NCI-H82 (cell line): ENCODE measurements at places on chromosomes 13 and 19.
A peak's percentile ranks its signal among the peaks of the same experiment; 100 is the strongest.

DNA sequence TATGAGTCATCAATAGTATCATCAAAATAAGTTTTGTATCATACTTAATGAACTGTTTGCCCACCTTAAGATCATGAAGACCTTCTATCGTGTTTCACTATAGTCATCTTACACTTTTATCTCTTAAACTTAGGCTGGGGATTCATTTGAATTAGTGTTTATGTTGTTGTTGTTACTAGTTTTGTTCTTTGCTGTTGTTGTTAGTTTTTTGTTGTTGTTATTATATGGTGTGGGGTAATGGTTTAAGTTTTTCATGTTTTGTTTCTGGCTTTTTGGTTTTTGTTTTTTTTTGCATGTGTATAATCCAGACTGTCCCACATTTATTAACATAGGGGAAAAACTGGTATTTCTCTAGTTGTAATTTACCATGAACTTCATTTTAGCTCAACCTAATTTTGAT lies 965.1 kb upstream of the MIR17HG start:
- DNase-seq = no peak

DNA sequence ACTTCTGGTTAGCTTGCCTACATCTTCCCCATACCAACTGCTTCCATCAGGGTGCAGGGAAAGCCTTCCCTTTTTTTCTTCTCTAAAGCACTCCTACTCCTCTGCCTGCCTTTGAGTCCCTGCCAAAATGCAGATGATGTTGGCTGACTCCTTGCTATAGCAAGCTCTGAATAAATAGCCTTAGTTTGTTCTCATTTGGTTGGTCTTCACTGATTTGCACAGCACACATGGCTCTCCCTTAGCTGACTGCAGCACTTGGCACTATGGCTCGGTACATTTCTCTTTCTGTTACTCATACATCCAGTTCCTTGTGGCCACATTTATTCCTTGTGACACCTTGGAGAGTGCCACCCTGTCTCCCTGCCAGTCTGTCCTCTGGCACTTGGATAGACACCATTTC lies 249.8 kb downstream of the DCLK1 start:
- no peak for DNase-seq

DNA sequence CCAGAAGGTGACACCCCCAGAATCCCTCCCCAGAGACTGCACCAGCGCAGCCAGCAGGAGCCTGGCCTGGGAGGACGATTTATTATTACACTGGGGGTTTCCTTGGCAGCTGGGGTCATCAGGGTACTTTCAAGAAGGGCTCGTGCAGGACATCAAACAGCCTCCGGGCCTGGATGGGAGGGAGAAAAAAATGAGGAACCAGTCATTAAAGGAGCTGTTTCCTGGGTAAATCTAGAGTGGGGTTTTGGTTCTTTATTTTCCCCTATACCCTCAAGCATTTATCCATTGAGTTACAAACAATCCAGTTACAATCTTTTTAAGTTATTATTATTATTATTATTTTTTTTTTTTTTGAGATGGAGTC lies 3.1 kb downstream of the POLR1G start:
- DNase-seq = no peak

- DNase-seq = no peak
Observed at GRCh38 chr13:72180253-72180952, 313.4 kb upstream of the DACH1 start.

- DNase-seq = peak; percentile 23
Observed at GRCh38 chr19:45455707-45456499, 11.9 kb upstream of the FOSB start.

- DNase-seq = no peak
Observed at GRCh38 chr13:44312834-44313551, 60.6 kb upstream of the SERP2 start.

DNA sequence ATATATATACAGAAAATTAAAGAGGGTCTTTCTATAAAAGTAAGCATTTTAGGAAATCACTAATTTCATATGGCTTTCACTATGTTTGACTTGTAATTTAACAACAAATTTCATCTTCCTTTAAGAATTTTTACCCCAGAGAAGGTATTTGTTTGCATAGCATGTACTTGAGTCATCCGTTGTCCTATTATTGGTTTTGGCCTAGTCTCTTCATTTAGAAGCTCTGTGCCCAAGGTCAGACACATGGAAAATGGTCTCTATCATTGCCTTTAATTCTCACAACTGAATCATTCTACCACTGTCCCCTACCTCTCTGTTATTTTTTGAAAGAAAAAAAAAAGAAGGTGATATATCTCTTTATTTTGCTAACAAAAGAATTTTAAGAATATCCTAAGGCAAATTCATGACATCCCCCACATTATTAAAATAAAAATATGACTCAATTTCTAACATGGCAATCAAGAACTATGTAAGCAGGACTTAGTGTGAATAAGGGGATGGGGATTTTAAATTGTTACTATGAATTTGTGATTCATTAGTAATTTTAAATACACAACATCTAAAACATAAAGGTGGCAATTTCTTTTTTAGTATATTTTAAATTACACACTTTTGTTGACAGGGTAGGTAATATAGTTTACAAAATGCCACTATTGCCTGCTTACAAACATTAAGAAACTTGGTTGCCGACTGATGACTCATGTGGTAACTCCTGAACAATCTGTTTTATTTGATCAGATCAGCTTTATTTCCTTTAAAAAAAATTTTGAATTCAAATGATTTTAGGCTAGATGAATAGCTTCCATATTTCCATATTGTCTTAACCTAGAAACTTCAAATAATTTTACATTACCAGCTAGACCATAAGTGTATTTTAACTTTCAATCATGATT lies 13.9 kb downstream of the SLITRK5 start:
- DNase-seq = no peak

GRCh38 chr19:18639706-18640243 lies 2.9 kb downstream of the KLHL26 start:
- DNase-seq = no peak

DNA sequence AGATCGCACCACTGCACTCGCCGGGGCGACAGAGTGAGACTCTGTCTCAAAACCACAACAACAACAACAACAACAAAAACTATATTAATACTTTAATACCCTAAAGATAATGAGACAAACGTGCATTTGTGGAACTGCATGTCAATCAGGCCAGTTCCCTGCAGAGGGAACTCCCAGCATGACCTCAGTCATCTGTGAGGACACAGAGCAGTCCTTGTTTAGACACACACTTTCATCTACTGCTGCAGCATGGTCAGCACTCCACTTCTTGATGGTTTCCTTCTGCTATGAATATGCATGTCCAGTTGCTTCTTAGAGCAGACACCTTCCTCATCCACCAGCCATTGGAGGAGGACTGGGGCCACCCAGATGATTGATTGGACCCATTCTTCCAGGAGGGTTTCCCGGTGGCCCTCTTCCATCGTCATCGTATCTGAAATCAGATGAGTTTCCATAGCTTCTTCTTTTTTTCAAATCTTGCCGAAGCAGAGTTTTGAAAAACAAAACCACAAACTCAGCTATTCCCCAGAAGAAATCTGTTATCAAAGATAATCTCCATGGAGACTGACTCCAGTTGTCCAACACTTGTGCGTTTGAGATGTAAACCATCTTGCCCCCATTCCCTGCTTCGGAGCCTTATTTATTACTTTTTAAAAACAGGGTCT lies 26.5 kb downstream of the ZNF607 start:
- DNase-seq = no peak

GRCh38 chr13:51453207-51453958 lies 547 bp upstream of the INTS6 start:
- DNase-seq = peak; percentile 94

GRCh38 chr19:14089412-14089661 lies 1.2 kb downstream of the SAMD1 start:
- peak; percentile 56 for DNase-seq

GRCh38 chr13:85019121-85019520 lies 780.1 kb downstream of the SLITRK6 start:
- no peak for DNase-seq

DNA sequence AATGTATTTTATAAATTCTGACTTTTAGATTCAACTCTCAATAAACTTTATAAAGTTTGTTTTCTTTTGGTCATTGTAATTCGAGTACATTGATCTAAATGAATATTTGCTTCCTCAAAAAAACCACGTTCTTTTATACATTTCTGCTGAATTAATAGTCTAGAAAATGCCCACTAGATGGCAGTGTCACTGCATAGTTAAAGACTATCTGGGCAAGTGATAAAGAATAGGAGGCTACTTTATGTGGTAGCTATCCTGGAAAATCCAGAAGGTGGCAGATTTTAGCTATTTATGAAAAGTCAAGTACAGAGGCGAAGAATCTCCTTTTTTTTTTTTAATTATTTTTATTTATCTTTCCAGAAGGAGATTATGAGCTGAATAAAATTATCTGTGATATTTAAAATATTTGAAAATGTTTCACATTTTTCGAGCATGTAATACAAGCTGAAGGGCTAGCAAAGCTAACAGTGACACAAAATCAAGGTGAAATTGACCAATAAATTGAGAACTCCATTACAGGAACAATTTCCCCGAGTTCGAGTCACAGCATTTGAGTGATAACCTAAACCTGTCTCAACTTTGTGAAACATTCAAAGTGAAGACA lies 221.8 kb downstream of the OLFM4 start:
- peak; percentile 96 for DNase-seq
